MG63 (cell line): ENCODE measurements at places on chromosomes 13 and 19.

DNA sequence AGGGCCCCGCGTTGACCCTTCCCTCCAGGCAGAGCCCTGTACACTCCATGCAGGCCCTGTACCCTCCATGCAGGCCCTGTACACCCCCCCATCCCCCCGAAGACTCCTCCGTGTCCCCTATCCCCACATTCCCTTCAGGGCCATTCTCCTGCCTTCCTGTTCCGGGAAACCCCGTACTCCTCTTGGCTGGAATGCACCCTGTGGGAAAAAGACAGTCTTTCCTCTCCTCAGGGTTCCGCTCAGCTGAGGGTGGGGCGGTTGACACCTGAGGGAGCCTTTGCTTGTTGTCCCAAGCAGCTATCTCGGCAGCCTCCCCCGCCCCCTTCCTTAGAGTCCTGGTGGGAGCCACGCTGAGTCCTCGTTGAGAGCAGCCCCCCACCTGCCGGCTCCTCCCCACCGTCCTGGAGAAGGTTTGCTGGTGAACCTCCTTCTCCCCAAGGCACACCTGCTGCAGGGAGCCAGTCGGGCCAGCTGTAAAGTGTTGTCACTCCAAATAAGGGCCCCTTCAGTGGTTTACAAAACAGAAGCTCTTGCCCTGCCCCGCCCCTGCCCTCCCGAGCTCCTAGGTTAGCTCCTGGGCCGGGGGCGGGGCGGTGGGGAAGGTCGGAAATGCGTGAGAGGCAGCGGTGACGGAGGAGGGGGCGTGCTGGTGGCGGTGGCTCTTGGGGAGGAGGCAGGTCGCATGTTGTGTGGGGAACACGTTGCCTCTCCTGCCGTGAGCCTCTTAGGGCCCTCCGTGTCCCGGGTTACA lies 1.5 kb downstream of the GNA11 start:
- DNase-seq: peak; percentile 11

DNA sequence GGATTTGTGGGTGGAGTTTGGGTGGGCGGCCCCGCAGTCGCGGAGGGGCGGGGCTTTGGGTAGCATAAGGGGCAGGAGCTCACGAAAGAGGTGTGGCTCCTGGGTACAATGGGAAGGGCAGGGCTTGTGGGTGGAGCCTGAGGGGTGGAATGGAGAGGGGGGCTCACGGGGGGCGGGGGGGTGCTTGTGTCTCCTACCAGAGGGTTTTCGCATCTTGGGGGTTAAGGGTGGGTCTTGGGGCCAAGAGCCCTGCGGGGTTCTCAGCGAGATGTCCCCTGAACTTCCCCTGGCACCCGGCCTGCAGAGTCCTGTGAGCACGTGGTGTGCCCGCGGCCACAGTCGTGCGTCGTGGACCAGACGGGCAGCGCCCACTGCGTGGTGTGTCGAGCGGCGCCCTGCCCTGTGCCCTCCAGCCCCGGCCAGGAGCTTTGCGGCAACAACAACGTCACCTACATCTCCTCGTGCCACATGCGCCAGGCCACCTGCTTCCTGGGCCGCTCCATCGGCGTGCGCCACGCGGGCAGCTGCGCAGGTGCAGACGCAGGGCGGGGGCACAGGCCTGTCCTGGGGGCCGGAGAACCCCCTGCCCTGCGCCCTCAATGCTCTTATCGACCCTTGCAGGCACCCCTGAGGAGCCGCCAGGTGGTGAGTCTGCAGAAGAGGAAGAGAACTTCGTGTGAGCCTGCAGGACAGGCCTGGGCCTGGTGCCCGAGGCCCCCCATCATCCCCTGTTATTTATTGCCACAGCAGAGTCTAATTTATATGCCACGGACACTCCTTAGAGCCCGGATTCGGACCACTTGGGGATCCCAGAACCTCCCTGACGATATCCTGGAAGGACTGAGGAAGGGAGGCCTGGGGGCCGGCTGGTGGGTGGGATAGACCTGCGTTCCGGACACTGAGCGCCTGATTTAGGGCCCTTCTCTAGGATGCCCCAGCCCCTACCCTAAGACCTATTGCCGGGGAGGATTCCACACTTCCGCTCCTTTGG lies 5.1 kb downstream of the FSTL3 start:
- DNase-seq: no peak

DNA sequence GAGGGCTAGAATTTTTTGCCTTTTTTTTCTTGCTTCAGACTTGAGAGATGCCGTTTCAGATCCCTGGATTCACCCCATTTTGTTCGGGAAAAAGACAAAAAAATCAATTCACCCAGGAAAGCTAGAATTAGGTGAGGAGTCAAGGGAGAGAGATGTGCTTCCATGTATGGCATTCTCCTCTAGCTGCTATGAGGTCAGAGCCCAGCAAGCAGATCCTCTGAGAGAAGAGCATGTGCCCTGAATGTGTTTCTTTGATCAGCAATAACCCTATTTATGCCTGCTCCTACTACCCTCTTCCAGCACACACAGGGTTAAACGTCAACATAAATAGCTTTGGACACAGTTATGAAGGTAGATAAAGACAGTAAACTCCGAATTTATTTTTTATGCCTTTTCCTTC lies 53.6 kb downstream of the NDFIP2 start:
- DNase-seq: no peak

- peak; percentile 93 for DNase-seq
Observed at GRCh38 chr19:1252221-1252820, 3.9 kb downstream of the MIDN start.

GRCh38 chr13:63128716-63129115 lies 1713.1 kb upstream of the PCDH20 start:
- no peak for DNase-seq

DNA sequence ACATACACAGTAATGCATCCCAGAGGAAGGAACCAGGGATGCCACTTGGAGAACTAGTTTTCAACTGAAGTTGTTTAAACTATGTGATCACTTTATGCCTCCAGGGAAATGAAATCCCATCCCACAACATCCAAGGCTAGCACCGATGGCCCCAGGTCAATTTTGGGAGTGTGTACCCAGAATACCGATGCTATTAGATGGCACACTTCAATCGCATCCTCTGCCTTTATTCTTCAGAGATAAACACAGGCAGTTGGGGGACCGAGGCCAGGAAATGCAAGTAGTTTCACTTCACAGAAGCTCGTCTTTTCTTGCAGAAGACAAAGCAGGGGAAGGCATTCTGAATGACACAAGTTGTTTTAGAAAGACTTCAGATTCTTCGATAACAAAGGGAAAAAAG lies 13.8 kb downstream of the STK24 start:
- no peak for DNase-seq

- DNase-seq: no peak
Observed at GRCh38 chr19:3963458-3964255, 7.2 kb downstream of the DAPK3 start.

DNA sequence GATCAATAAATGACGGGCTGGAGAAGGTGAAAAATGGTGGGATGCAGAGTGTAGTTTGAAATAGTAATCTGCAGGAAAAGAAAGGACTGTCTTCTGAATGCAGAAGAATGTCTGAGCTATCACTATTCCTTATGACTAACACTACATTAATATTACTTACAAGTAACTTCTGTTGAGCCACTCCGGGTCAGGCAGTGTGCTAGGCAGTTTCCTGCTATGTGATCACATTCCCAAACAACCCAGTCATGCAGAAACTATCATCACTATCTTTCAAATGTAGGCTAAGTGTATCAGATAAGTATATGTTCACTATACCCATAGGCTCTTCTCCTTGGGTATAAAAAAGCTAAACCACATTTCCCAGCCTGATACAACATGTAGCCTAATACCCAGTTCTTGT lies 6.6 kb downstream of the ZNF599 start:
- no peak for DNase-seq

DNA sequence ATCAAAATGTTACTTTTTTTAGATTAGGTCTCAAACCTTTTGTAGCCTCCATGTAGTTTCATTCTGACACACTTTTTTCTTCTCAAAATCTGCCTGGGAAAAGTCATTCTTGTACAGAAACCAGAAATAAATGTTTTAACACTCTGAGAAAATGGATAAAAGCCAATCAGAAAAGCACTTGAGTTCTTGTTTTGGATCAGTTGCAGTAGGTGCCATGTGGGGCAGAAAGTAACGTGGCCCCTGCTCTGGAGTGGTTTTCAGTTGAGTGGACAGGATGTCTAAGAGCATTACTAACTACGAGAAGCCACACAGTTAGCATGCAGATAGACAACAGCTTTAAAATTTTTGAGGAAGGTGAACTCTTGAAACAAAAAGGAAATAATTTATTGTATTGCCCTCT lies 19.1 kb downstream of the GPR183 start:
- no peak for DNase-seq

DNA sequence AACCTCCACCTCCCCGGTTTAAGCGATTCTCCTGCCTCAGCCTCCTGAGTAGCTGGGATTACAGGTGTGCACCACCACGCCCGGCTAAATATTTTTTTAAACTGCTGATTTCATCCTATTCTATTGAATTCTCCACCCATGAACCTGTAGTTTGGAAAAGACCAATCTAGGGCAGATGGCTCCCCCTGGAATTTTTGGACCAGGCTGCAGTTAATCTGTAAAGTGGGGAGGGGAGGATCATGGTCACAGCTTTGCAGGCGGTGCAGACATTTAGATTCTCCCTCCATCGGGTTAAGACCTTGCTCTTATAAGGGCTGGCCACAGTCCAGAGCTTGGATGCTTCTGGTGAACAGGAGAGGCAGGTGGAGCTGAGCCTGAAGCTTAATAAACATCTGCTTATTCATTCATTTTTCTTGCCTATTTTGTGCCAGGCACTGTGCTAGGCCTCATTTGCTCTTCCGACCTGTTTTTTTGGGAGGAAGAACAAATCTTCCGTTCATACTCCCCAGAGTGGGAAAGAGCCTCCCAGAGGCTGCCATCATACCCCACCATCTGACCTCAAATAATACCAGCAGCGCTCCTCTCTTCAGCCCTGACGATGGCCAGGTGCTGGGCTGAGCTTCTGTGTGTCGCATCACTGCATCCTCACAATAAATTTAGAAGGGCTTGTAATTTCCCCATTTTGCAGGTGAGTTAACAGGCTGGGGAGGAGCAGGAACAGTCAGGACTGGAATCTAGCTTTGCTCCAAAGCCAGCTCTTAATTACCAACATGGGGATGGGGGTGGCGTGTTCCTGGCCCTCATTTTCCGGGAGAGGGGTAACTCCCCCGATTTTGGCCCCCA lies 902 bp upstream of the CCDC106 start:
- DNase-seq: no peak

- DNase-seq: no peak
Observed at GRCh38 chr13:50403311-50403710, 388.1 kb downstream of the KCNRG start.

DNA sequence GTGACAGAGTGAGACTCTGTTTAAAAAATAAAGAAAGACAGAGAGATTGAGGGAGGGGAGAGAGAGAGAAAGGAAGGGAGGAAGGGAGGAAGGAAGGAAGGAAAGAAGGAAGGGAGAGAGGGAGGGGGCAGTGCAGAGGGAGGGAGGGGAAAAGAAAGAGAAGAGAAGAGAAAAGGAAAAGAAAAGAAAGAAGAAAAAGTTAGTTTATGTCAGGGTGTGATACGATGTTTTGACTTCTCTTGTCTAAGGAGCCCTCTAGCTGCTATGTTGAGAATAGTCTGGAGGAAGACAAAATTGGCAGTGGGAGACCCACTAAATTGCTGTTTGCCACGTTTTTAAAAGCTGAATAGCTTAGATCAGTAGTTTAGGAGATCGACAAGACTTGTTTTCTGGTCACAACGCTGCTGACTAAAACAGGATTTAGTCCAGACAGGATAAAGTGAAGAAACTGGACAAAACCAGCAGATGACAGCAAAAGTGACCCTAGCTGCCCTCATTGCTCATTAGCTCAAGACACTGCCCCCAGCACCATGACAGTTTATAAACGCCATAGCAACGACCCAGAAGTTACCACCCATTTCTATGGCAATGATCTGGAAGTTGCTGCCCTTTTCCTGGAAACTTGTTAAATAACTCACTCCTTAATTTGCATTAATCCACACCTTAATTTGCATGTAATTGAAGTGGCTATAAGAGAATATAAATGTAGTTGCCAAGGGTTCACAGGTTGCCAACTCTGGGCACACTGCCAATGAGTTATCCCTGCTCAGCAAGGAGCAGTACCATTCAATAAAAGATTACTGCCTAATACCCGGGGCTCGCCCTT lies 11.1 kb downstream of the TEX101 start:
- DNase-seq: peak; percentile 78

DNA sequence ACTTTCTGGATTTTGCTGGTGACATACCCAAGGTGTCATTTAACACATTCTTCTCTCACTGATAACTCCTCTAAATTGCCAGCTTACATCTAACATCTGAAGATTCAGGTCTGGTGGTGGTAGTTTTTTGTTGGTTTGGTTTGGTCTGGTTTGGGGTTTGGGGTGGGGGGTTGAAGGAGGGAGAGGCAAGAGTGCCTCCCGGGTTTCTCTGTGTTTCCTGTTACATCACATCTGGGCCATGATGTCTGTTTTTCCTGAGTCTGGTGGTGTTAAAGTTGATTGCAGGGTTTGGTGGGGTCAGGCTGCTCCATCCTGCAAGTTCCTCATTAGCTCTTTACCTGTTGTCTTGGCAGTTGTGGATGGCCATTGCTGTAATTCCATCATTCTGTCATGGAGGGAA lies 155.8 kb upstream of the UBL3 start:
- no peak for DNase-seq

GRCh38 chr19:19451429-19452242 lies 46.2 kb downstream of the GATAD2A start:
- no peak for DNase-seq

GRCh38 chr19:20565321-20566018 lies at the start of gene ZNF737:
Gene ZNF737, minus strand, starts transcription at chr19:20565781. Its CDS starts 141 bp downstream, at chr19:20565640.
- DNase-seq: peak; percentile 80

DNA sequence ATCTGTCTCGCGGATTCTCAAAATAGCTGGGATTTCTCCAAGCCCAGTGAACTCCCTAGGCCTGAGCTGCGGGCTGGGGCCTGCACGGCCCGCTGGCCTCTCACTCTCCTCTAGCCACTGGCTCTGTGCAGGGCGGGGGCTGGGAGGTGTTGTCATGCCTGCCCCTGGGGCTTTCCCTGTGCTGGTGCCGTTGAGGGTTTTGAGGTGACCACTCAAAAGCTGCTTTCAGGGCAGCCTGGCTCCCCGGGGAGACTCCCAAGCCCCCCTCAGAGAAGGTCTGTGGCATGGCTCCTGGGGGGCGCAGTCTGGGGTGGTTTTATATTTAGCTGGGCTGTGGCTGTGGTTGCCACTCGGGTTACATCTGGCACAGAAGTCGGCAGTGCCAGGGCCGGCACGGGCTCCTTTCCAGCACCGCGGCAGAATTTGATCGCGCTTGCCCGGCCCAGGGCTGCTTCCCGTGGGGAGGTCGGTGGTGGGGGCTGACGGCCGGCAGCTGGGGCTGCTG lies 10.0 kb downstream of the NDUFB7 start:
- DNase-seq: peak; percentile 86

DNA sequence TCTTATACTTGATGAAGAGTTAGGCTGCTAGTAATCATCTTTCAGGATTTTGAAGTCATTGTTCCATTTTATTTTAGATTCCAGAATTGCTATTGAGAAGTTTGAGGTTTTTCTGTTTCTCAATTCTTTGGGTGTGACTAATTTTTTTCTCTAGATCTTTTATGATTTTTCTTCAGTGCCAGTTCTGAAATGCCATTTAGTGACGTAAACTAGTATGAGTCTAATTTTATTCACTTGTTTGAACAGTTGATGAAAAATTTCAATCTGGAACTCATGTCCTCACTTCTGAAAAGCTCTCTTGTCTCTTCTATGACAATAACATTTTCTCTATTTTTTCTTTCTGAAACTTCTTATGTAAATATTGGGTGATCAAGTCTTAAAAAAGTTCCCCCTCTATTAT lies 188.5 kb upstream of the HTR2A start:
- no peak for DNase-seq
